Activated CD8-positive, alpha-beta T cell treated with anti-CD3 and anti-CD28 coated beads, Interleukin-2, amount 10 ng/mL, durations not matched to agents 7 days and 5 days (primary cell): ENCODE measurements at places on chromosomes 4 and X. TPM values are rescaled to one million over a fixed set of nuclear protein-coding genes. Genes with fewer than 3 reads are reported as not detected.

Gene HGFAC
- not detected for total RNA-seq

Gene KLB
- total RNA-seq, result not detected

DNA sequence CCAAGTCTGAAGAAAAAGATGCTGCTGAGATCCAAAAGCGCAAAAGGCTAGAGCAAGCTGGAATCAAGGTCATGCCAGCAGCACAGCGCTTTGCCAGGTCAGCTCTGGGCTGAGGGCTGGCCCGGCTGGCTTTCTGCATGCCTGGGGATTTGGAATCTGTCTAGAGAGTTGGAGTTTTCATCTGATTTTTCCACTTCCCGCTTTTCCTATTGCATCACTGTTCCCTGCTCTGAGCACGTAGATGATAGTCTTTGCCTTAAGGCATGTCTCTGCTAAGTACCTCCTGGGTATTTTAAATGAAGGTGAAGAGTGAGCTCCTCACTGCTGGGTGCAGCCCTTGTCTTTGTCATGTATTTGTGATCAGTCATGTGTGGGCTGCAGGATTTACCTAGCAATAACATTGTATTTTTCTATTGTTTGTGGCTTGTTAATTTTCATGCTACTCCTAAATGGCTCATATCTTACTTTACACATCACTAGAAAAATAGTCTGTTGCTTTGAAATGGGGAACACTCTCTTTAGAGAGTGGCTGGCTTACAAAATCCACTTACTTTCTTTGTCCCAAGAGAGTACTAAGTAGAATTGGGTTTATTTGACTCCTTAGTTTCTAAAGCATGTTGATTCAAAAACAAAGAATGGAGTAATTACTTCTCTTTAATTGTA lies 82.8 kb downstream of the LIMCH1 start:
- H3K36me3 ChIP-seq, result no peaks in the 10 kb centered on the region
- H3K4me1 ChIP-seq, result no peaks in the 10 kb centered on the region
- H3K27me3 ChIP-seq, result no peaks in the 10 kb centered on the region
- no peak overlapping the region for H3K4me3 ChIP-seq
- H3K27ac ChIP-seq, result no peak overlapping the region

Gene SLC38A5
- 86.0 TPM for total RNA-seq

Gene BMPR1B
- not detected for total RNA-seq

Gene RTL3
- 0.08 TPM for total RNA-seq

DNA sequence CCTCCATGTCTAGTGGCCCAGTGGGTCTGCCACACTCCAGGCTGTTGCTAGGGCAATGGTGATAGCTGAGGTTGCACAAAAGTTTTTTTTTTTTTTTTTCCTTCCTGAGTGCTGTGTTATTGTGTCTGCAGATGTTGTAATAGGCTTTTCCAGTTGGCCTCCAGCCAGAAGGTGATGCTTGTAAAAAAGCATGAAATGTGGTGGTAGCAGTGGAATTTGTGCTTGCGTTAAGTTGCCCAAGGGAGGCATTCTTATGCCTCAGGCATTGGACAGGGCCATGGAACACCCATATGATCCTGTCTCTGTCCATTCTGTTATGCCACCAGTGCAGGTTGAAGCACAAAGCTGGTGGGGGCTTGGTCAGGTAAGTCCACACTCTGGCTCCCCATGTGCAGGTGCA lies 660.5 kb upstream of the SPANXN1 start:
- no peaks in the 10 kb centered on the region for H3K27me3 ChIP-seq
- H3K27ac ChIP-seq, result no peak overlapping the region
- no peaks in the 10 kb centered on the region for H3K4me1 ChIP-seq
- no peaks in the 10 kb centered on the region for H3K36me3 ChIP-seq

GRCh38 chr4:114277690-114278089 lies 298.2 kb upstream of the ARSJ start:
- H3K36me3 ChIP-seq, result no peaks in the 10 kb centered on the region
- H3K4me1 ChIP-seq, result no peaks in the 10 kb centered on the region
- no peak overlapping the region for H3K27ac ChIP-seq
- no peak for DNase-seq
- peaks cover 2% of the 10 kb centered on the region for H3K27me3 ChIP-seq
